Left lung (tissue), 14 donors: ENCODE measurements at places on chromosomes 12 and 14. TPM values are rescaled to one million over a fixed set of nuclear protein-coding genes. Genes with fewer than 3 reads are reported as not detected.

DNA sequence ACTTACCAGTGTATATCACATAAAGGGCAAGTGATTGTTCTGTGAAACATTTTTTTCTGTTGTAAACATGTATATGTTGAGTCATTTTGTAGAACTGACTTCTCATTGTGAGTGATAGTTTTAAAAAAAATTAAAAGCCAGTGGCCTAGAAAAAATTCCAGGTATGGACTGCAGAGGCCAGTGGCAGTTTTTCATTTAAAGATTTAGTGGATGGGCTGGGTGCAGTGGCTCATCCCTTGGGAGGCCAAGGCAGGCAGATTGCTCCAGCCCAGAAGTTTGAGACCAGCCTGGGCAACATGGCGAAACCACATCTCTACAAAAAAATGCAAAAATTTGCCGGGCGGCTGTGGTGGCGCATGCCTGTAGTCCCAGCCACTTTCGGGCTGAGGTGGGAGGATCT is 84.7 kb upstream of the MDM1 start:
- no peak for DNase-seq

OASL gene
- total RNA-seq, result 4.8 TPM

KCNH5 gene
- not detected for total RNA-seq

GRCh38 chr14:58488550-58488949 is 61.0 kb downstream of the KIAA0586 start:
- DNase-seq, result no peak

SALL2 gene
- total RNA-seq, result 7.6 TPM

MGST1 gene
- total RNA-seq, result 679 TPM

DNA sequence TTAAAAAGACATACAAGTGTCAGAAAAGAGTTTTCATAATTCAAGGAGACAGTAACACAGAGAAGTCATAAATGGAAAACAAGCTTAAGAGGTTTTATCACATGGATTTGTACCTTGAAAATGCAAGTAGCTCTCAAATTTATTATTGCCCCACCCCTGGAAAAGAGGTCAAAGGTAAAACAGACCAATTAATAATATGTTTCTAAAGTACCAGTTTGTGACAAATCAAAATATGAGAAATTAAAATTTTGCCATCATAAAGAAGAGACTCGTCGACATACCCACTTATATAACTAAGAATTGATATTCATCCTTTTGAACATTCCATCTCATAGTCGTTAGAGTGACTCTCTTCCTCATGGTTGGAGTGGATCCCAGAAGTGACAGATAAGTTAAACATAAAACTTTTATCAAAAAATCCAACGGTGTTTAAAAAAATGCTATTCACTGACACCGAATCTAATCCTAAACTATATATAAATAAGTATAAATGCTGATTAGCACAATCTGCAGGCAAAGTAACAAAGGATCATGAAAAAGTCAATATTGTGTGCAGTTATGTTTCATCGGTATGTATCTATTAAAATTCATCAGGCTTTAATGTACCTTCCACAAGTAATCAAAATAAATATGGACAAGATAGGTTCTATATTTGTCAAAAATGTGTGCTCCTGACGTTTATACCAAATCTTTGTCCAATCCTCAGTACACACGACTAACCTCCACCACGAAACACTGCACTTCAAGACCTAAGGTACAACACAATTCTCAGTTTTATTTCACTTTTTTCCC is 2.3 kb downstream of the CORO1C start:
- no peak for DNase-seq

DNA sequence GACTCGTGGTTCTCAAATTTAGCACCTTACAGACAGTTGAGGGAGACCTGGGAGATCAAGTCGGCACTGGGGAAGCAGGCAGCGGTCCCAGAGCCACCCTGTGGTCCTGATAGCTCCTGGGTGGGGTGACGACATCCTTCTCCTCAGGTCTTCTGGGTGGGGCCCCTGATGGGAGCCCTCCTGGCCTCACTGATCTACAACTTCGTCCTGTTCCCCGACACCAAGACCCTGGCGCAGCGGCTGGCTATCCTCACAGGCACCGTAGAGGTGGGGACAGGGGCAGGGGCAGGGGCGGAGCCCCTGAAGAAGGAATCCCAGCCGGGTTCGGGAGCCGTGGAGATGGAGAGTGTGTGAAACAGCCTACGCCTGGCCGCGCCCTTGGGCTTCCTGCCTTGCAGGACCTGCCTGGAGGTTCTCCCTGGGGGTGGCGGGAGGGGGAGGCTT is 2.6 kb downstream of the AQP6 start:
- DNase-seq, result no peak

GRCh38 chr14:52076334-52076733 is 7.5 kb upstream of the NID2 start:
- no peak for DNase-seq

DNA sequence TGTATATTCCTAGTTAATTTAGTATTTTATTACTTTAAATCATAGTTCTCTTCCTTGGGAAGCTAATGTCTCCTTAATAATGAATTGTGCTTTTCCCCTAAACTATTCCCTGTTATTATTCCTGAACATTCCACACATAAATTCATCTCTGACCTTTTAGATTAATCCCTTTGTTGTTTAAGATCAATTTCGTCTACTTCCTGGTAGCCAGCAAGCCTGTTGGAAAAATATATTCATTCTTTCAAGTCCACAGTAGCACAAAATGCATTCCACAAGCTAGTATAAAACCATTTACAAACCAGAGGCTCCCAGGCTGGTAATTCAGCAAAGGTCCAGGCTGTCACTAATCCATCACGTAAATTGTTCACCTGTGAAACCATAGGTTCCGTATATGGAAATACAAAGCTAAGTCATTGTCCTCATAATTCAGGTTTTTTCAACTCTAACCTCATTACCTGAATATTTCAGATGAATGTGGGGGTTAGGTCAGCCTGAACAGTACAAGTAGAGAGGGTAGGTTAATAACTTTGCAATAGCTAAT is 232.7 kb downstream of the SEC23A start:
- DNase-seq, result no peak

DNA sequence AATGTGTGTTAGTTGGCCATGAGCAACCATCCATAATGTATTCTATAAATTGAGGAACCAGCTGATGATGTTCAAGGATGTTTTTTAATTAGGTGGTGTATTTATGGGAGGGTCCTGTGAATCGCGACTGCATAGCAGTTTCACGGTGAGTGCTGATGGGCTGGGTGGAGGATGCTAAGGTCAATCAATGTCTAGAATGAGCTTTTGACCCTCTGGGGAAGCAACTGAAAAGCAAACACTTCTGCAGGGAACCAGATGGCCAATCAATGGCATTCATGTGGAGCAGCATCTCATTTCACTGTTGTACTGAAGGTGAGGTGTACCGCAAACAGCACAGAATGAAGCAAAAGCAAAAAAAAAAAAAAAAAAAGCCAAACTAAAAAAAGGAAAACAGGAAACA is 676.1 kb upstream of the TMEM132C start:
- DNase-seq, result no peak

DNA sequence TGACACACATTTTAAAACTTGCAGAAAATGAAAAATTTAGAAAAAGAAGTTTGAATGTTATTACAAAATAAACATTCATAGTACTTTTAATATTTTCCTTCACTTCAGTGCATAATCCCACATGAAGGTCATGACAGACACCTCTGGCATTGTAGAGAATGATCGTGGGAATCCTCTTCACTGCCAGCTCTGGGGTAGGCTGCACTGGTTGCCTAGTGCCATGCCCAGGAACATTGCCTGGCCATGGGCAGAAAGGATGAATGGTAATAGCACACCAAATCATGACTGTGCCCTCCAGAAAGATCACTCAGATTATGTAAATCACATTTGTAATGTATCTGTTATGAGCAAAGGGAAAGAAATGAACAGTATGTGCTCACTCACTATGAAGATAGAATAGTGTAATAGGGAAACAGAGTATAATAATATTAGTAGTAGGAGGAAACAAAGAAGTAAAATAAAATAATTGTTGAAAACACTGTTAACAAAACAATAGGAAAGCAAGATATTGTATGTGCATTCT is 161.6 kb downstream of the PLCZ1 start:
- no peak for DNase-seq

DNA sequence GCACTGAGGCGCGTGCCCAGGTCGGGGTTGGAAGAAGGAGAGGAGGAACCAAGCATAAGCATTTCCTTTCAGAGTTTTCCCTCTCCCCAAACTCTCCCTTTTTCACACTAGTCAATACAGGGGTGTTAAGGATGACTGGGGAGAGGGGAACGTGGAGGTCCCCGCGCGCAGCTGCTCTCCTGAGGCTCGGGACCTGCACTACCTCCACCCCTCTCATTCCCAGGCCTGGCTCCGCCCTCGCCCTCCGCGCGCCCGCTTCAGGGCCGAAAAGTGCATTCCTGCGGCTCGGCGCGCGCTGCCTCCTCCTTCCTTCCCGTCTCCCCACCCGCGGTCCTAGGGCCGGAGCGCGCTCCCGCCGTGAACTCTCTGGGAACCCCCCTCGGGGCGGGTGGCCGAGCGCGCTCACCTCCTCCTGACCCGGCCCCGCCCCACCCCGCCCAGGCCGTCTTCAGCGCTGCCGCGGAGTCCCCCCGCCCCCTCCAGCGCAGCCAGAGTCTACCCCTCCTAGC is 11.3 kb downstream of the RARG start:
- DNase-seq, result peak; percentile 92

- peak; percentile 47 for DNase-seq
Measured at GRCh38 chr12:69284131-69284530, 44.8 kb downstream of the CPSF6 start.

DNA sequence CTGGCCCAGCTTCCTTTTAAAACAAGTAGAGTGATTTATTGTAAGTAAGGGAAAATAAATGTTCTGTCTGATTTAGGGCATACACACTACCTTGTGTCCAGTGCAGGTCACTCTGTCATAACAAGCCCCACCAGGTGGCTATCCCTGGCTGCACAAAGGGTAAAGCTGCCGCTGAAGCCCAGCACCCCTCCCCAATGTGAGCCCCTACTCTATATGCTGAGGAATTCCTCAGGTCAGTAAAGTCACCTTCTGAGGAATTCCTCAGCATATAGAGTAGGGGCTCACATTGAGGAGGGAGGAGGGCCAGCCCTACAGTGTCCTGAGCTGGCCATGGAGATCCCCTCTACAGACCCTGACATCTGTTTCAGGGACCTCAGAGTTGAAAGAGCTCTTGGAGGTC is 67.2 kb downstream of the TBC1D30 start:
- no peak for DNase-seq

LRFN5 gene
- 2.1 TPM for total RNA-seq

DNA sequence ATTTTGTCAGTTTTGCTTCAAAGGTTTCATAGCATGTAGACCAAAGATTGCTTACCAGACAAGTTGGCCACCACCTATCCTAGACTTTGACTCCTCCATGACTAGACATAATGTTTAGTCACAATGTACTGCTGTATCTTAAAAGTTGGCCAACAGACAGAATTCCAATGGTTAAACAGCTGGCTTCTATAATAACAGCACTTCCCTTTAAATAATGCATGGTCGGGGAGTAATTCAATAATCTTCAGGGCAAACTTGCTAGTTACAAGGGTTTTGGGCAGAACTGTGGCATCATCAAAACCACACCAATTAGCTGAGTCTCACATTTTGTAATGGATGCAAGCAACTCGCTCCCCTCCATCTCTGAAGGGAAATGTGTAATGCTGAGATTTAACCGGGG is 56.9 kb downstream of the IGF1 start:
- peak; percentile 49 for DNase-seq

- no peak for DNase-seq
Measured at GRCh38 chr12:96247563-96247962, 53.4 kb downstream of the ELK3 start.

- DNase-seq, result no peak
Measured at GRCh38 chr12:5533368-5533767, 101.5 kb downstream of the NTF3 start.

DNA sequence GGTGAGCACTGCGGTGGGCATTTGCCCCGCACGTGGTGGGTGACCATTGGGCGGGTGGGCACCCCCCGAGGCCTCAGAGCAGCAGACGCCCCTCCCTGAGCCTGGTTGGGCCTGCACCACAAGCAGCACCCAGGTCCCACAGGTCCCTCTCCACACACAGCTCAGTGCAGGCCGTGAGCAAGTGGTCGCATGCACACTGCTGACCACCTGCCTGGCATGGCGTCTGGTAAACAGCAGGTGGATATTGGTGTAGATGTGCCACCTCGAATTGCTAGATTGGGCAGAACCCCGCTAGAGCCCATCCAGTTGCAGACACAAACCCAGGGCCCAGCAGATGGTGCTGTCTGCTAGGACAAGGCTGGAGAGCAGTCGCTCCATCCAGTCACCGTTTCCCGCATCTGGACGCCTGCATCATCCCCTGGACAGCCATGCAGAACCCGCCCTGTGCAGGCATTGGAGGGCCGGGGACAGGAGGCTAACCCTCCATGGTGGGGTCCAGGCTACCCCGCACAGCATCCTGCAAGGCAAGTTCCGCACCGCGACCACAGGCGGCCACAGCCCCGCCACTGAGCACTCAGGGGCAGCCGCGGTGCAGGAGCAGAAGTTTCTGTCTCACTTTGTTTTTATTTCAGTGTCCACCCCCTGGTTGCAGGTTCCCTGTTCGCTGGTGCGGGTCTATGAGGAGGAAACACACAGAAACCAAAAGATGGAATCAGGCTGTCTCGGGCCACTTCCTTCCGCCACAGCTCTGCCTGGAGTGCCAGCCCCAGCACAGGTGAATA is 45.6 kb upstream of the RIMBP2 start:
- no peak for DNase-seq

ATL1 gene
- total RNA-seq, result 7.4 TPM

GRCh38 chr14:56811593-56812363 is 1.5 kb upstream of the OTX2 start:
- no peak for DNase-seq

DNA sequence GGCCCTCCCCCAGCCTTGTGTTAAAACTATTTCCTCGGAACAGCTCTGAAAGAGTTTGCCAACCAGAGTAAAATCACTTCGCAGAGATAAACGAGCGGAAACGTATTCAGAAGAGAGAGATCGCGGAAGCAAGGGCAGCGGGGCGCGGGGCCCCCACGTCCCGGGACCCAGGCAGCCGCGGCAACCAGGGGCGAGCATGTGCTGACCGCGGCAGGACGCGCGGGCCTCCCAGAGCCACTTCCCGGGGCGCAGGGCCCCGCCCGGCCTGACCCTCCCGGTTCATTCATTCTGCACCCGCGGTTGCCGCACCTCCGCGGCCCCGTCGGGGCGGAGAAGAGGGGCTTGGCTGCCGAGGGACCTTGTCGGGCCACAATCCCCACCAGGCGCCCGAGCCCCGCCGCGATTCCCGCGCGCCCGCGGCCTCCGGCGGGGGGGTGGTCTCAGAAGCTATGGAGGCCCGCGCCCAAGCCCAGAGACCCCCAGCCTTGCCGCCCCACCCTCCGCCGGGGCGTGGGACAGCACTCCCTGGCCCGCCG is 598 bp downstream of the UBE2N start:
- no peak for DNase-seq

KRT8 gene
- 1,126 TPM for total RNA-seq
